ENCODE measurements at places on chromosomes 4 and X.

- no peak for DNase-seq
Measured at GRCh38 chr4:159269956-159270355, 167.1 kb downstream of the RAPGEF2 start.

- DNase-seq: no peak
Measured at GRCh38 chr4:80646061-80646460, 310.5 kb downstream of the CFAP299 start.

- no peak for DNase-seq
Measured at GRCh38 chr4:138262030-138262429, 19.9 kb upstream of the SLC7A11 start.

- no peak for DNase-seq
Measured at GRCh38 chr4:168817370-168817769, 192.7 kb downstream of the CBR4 start.

GRCh38 chrX:152907084-152907651 lies 9.3 kb downstream of the ZNF185 start:
- DNase-seq: no peak

- DNase-seq: no peak
Measured at GRCh38 chrX:21962361-21962760, 21.9 kb downstream of the SMS start.

DNA sequence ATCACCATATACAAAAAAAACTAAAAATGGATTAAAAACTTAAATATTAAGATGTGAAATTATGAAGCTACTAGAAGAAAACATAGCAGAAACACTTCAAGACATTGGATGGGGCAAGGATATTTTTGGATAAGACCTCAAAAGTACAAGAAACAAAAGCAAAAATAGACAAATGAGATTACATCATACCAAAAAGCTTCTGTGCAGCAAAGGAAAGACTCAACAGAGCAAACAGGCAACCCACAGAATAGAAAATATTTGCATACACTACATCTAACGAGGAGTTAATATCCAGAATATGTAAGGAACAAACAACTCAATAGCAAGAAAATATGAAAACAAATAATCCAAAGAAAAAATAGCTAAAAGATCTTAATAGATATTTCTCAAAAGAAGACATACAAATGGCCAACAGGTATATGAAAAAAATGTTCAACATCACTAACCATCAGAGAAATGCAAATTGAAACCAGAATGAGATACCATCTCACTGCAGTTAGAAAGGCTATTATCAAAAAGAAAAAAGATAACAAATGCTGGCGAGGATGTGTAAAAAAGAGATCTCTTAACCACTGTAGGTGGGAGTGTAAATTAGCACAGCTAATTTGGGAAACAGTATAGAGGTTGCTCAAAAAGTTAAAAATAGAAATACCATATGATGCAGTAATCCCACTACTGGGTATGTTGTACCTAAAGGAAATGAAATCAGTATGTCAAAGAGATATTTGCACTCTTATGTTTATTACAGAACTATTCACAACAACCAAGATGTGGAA lies 17.8 kb upstream of the LRCH2 start:
- DNase-seq: no peak

- DNase-seq: no peak
Measured at GRCh38 chrX:101080326-101081124, 1.8 kb downstream of the TMEM35A start.

DNA sequence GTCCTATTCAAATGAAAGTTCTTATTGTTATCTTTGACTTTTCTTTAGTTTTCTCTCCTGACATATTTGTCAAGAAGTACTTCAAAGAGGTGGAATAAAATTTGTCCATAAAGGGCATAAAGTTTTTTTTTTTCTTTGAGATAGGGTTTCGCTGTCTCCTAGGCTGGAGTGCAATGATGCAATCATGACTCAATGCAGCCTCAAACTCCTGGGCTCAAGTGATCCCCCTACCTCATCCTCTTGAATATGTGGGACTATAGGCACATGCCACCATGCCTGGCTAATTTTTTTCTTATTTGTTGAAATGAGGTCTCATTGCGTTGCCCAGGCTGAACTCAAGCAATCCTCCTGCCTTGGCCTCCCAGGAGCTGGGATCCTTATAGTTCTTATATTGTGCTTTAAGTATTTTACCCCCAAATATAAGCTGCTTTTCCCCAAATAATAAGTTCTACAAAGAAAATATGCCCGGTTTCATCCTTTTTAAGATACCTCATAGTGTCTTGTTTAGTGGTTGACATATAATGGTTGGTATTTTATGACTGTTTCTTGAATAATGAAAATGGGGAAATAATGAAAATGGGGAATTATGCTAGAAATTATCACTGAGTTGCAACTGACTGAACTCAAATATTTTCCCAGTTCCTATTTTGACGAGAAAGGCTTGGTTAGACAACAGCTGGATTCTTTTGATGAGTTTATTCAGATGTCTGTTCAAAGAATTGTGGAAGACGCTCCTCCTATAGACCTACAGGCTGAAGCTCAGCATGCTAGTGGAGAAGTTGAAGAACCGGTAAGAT lies 11.6 kb downstream of the POLR2B start:
- DNase-seq: no peak

DNA sequence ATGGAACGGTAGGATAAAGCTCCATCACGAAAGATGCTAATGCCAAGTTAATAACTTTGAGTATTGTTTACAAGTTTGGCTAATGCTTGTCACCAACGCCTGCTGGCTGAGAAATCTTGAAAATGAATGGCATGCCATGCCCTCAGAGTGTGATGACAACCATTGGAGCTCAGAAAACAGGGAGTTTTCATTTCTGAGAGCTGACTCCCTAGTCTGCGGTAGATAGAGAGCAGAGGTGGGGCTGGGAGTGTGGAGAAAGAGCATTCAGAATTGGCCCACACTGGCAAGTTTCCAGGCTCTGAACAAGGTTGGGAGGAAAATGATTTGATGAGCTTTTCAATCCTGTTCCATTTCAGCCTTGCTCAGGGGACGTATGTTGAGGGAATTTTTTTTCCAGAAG lies 183.9 kb downstream of the CPEB2 start:
- no peak for DNase-seq

DNA sequence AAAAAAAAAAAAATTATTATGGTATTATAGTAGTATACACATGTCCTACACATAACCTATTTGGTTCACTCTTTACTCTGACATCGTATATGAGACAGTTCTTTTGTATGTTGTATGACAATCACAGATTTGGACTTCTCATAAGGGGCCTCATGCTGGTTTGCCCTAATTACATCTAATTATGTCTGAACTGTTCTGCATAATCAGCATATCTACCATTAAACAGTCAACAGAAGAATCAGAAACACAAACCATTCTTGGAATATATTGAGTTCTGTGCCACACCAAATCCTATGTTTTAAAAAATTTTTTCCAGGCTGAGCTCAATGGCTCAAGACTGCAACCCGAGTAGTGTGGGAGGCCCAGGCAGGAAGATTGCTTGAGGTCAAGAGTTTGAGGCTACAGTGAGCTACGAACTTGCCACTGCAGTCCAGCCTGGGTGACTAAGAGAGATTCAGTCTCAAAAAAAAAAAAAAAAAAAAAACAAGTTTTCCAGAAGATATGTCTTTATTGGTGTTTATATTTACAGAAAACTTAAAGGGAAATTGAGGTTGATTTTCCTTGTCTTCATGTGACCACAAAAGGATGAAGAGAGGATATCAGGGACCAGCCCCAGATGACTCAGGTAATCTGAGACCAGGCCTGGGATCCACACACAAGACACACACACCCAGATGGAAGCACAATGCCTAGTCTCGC lies 22.2 kb downstream of the TRIM61 start:
- DNase-seq: no peak

- no peak for DNase-seq
Measured at GRCh38 chrX:148732743-148733142, 232.3 kb downstream of the AFF2 start.

GRCh38 chr4:88489100-88489761 lies 32.3 kb downstream of the HERC5 start:
- DNase-seq: no peak

GRCh38 chr4:1179089-1179441 lies 6.7 kb upstream of the SPON2 start:
- no peak for DNase-seq

- DNase-seq: no peak
Measured at GRCh38 chr4:22473268-22473667, 42.6 kb downstream of the ADGRA3 start.

DNA sequence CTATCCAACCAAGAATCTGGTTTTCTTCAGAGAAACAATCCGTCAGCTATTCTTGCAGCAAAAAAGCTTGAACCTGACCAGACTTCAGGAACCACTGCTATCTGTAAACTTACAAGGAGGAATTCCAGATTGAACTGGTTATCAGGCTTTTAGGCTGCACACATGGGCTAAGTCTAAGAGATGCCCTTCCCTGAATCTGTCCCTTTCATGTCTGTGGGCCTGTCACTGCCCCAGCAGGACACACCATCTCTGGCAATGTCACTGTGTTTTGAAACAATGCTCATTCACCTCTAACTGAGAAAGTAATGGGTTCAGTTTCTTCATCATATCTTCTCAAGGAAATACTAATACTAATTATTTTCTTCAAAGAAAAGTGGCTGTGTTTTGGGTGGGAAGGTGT lies 72.8 kb downstream of the PARM1 start:
- DNase-seq: no peak
